Mesenchymal stem cell (in vitro differentiated cells and primary cell): ENCODE measurements at places on chromosomes 3 and 15.

GRCh38 chr3:189981668-189982067 is 139.0 kb downstream of the P3H2 start:
- no peaks in the 10 kb centered on the region for H3K27me3 ChIP-seq
- no peaks in the 10 kb centered on the region for H3K36me3 ChIP-seq
- DNase-seq: peak; percentile 68
- H3K4me1 ChIP-seq: no peaks in the 10 kb centered on the region

DNA sequence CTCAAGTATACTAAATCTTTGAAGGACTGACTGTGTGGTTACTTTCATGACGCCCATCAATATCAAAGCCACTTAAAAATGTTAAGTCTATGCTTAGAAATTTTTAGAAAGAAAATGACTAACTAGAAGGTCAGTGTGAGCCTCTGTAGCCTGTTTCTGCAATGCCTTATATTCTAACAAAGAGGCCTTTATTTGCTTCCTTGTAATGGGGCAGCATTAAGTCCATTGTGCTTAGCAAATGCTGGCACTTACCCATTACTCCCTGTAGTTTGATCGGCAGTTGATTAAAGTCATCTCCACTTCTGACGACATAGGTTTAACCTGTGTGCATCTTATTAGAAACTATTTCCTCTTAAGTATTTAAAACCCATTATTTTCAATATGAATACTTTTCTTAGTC is 91.6 kb upstream of the FAM98B start:
- no peak for DNase-seq
- no peak overlapping the region for H3K4me3 ChIP-seq
- H3K4me1 ChIP-seq: no peaks in the 10 kb centered on the region
- H3K27ac ChIP-seq: no peak overlapping the region
- no peaks in the 10 kb centered on the region for H3K36me3 ChIP-seq

GRCh38 chr15:48858401-48858800 is 19.5 kb upstream of the EID1 start:
- H3K27ac ChIP-seq: no peak overlapping the region
- H3K27me3 ChIP-seq: no peaks in the 10 kb centered on the region
- peak; percentile 69 for DNase-seq
- H3K36me3 ChIP-seq: no peaks in the 10 kb centered on the region

- no peak overlapping the region for H3K4me3 ChIP-seq
- peaks cover 16% of the 10 kb centered on the region for H3K4me1 ChIP-seq
- H3K27ac ChIP-seq: peak overlapping the region; percentile 27
- H3K36me3 ChIP-seq: no peaks in the 10 kb centered on the region
- H3K27me3 ChIP-seq: no peaks in the 10 kb centered on the region
Measured at GRCh38 chr3:157531301-157531660, 28.1 kb upstream of the VEPH1 start.

DNA sequence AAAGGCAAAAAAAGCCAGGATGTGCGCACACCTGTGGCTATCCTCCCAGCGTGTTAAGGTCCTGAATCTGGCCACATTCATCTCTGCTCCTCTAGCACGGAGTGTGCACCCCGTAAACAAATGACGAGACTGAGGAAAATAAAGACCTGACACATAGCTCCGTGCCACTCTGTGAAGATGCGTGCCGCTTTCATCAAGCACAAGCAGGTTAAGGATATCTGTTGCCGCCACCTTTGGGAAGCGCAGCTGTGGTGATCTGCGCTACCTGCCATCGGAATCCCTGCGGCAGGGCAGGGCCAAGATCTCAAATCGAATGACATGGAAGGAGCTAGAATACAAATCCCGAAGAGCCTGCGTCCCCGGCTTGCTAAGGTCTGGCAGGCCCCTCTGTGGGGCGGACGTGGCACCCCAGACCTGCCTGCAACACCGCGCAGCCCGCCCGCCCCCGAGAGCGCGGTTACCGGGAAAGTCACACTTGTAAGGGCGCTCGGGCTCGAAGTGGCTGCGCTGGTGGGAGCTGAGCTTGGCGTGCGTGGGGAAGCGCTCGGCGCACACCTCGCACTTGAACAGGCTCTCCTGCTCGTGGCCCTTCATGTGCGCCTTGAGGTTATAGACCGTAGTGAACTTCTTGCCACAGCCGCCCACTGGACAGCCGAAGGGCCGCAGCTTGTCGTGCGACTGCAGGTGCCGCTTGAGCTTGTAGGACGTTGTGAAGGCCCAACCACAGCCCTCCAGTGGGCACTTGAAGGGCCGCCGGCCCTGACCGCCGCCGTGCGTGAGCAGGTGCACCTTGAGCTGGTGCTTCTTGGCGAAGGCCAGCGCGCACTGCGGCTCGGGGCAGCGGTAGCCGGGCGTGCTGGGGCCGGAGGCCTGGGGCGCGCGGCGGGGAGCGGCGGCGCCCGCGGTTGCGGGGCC is 936 bp downstream of the ZXDC start:
- peak; percentile 74 for DNase-seq
- H3K27ac ChIP-seq: no peak overlapping the region
- H3K4me1 ChIP-seq: peaks cover 28% of the 10 kb centered on the region

DNA sequence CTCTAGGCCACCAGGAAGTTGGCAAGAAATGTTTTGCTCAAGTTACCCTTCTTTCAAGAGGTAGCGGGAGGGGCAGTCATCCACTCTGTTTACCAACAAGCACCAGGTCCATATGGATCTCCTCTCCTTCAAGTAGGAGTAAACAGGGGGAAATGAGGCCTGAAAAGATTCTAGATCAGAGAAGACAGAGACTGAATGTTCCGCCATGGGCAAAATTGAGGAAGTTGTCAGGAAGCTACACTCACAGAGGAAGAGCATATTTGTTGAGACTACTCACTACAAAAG is 81.6 kb downstream of the KLF15 start:
- no peak for DNase-seq
- H3K4me1 ChIP-seq: no peaks in the 10 kb centered on the region
- H3K27me3 ChIP-seq: peaks cover 6% of the 10 kb centered on the region
- H3K4me3 ChIP-seq: no peak overlapping the region

DNA sequence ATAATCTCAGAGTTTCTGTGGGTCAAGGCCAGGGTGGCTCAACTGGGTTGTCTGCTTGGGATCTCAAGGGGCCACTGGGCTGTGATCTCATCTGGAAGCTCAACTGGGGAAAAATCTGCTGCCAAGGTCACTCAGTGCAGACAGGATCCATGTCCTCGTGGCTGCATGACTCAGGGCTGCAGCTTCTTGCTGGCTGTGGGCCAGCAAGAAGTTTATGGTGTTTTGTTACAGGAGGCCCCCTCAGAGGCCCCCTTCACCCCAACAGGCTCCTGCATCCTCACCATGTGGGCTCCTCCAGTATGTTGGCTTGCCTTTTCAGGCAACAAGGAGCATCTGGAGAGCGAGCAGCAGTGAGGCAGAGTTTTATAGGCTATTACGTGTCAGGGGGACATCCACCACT is 14.6 kb downstream of the OCA2 start:
- H3K27me3 ChIP-seq: peaks cover 8% of the 10 kb centered on the region
- no peak for DNase-seq
- H3K4me1 ChIP-seq: no peaks in the 10 kb centered on the region
- no peaks in the 10 kb centered on the region for H3K36me3 ChIP-seq

- H3K27ac ChIP-seq: peak overlapping the region; percentile 6
- peaks cover 14% of the 10 kb centered on the region for H3K4me1 ChIP-seq
- H3K4me3 ChIP-seq: peak overlapping the region; percentile 39
- H3K27me3 ChIP-seq: no peaks in the 10 kb centered on the region
- peak; percentile 93 for DNase-seq
Measured at GRCh38 chr3:129485721-129486663, 42.4 kb upstream of the RHO start.
